ENCODE measurements at places on chromosomes 5 and 9.

DNA sequence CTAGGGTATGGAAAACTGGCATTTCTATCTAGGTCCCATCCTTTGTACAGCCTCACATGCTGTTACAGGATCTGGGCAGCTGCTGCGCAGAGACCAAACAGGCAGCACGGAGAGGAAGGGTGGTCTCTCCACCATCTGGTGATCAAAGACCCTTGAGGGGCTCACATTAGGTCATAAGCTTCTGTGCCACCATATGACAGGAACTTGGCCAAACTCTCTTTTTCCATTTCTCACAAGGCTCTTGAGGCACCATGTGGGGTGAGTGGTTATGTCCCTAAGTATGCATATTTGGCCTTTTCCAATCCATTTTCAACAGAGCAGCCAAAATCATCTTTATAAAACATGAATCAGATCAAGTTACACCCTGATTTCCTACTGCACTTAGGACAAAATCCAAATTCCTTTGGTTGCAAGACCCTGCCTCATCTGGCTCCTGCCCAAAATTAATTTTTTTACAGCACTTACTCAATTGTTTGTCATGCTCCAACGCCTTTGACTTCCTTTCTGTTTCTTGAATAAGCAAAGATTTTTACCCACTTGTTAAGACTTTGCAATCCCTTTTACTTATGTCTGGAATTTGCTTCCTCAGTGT lies 730.0 kb downstream of the MAT2B start:
- no peak overlapping the region for H3K4me3 ChIP-seq
- no peak for DNase-seq
- H3K27ac ChIP-seq = no peak overlapping the region

- no peaks in the 10 kb centered on the region for H3K36me3 ChIP-seq
- peak overlapping the region; percentile 70 for H3K4me3 ChIP-seq
- no peaks in the 10 kb centered on the region for H3K27me3 ChIP-seq
- peak overlapping the region; percentile 97 for H3K27ac ChIP-seq
- peak; percentile 8 for DNase-seq
Observed at GRCh38 chr9:110257097-110257841, 962 bp upstream of the TXN start.

GRCh38 chr5:165055476-165055875 lies 1550.1 kb downstream of the MAT2B start:
- no peaks in the 10 kb centered on the region for H3K27me3 ChIP-seq
- no peaks in the 10 kb centered on the region for H3K36me3 ChIP-seq
- H3K4me1 ChIP-seq = no peaks in the 10 kb centered on the region
- H3K4me3 ChIP-seq = no peak overlapping the region

DNA sequence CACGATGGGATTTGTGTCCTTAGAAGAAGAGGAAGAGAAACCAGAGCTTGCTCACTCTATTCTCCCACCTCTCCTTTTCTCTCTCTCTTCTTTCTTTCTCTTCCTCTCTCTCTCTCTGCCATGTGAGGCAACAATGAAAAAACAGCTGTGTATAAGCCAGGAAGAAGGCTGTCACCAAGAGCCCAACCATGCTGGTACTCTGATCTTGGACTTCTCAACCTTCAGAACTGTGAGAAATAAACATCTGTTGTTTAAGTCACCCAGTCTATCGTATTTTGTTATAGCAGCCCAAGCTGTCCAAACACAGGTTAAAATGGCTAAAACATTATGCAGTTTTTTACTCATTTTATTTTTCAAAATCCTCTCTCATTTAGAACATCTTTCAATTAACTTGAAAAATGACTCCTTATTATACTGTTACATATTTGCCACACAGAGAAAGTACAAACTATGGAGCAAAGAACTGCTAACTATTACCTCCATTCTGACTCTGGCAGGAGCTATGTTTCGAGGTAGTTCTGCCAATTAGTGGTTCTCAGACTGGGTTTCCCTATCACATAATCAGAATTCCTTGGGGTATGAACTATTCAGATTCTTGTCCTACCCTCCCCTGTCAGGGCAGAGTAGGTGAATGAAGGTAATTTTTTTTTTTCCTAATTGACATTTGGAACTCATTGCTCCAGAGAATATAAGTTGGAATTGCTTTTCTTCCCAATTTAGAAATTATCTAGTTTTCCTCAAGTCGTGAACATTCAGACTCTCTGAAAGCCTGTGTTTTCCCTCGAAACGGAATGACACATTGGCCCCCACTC lies 434.6 kb downstream of the ENC1 start:
- H3K4me3 ChIP-seq = no peak overlapping the region
- no peaks in the 10 kb centered on the region for H3K4me1 ChIP-seq
- no peak for DNase-seq
- no peaks in the 10 kb centered on the region for H3K27me3 ChIP-seq

DNA sequence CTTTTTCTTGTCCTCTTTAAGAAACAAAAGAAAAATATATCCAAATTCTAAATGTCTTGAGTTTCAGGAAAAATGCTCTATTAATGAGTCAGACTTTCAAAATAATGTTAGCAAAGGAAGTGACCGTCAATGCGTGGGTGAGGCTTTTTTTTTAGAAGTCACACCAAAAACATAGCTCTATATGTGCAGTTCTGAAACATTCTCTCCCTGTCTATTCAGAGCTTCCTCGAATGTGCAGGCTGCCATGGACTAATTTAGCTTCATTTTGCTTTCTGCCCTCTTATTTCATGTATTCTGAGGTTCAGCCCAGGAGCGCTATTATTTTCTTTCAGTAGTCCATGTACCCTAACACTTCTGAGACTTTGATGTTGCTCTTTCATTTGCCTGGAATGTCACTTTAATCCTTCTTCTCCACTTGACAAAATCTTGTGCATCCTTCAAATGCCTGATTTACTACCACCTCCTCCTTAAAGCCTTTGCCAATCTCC lies 72.5 kb upstream of the RASA1 start:
- H3K36me3 ChIP-seq = no peaks in the 10 kb centered on the region
- no peak for DNase-seq
- H3K4me3 ChIP-seq = no peak overlapping the region
- H3K27me3 ChIP-seq = no peaks in the 10 kb centered on the region
- H3K27ac ChIP-seq = no peak overlapping the region

DNA sequence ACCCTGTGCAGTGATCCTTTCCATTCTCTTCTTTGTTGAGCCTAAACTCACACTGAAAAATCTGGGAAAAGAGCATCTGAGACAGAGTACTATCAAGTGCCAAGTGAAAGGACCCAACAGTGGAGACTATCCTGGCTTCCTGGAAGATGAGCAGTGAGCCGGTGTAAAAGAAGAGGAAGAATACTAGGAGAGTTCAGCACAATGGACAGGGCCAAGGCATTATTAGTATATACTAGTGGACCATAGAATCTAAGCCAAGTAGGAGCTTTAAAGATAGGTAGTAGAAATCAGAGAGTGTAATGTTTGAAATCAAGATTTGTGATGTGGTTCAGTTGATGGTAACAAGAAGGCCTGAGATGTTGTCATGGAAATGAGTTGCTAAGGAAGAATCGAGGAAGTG lies 140.8 kb downstream of the CAMK4 start:
- no peak overlapping the region for H3K27ac ChIP-seq
- no peak overlapping the region for H3K4me3 ChIP-seq
- H3K4me1 ChIP-seq = no peaks in the 10 kb centered on the region
- H3K36me3 ChIP-seq = no peaks in the 10 kb centered on the region

DNA sequence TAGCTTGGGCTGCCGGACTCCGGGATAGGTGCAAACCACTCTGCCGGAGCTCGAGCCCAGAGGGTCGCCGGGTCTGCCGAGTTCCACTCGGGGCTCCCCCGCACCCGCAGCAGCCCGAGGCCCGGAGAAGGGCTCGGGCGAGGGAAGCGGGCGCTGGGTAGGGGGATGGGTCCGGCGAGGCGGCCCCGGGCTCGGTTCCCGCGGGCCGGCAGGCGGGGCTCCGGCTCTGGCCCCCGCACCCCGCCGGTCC lies 507 bp downstream of the RICTOR start:
- peak overlapping the region; percentile 99 for H3K4me3 ChIP-seq
- no peaks in the 10 kb centered on the region for H3K27me3 ChIP-seq
- H3K27ac ChIP-seq = peak overlapping the region; percentile 99
- peaks cover 3% of the 10 kb centered on the region for H3K36me3 ChIP-seq
- DNase-seq = no peak

DNA sequence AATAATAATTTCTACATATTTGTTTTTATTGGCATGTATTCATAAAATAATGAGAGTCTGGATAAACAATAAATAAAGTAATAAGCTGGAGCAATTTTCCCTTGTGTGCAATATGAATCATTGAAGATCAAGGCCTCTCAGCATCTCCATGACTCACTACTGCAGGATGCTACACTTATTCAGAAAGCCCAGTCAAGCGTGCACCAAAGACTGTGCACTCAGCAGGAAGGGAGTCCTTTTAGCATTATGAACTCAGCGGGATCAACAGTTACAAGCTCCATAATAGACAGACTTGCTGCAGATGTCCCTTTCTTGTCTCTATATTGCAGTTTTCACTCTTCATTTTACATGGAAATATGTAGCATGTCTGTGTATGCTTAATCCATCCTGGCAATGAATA lies 485.3 kb downstream of the CDH9 start:
- no peak overlapping the region for H3K4me3 ChIP-seq
- no peak overlapping the region for H3K27ac ChIP-seq
- no peaks in the 10 kb centered on the region for H3K27me3 ChIP-seq
- H3K4me1 ChIP-seq = no peaks in the 10 kb centered on the region
- no peak for DNase-seq

- no peaks in the 10 kb centered on the region for H3K36me3 ChIP-seq
- H3K4me3 ChIP-seq = no peak overlapping the region
- DNase-seq = no peak
- H3K27ac ChIP-seq = no peak overlapping the region
- H3K27me3 ChIP-seq = no peaks in the 10 kb centered on the region
Observed at GRCh38 chr9:28808042-28808441, 1234.8 kb upstream of the C9orf72 start.

DNA sequence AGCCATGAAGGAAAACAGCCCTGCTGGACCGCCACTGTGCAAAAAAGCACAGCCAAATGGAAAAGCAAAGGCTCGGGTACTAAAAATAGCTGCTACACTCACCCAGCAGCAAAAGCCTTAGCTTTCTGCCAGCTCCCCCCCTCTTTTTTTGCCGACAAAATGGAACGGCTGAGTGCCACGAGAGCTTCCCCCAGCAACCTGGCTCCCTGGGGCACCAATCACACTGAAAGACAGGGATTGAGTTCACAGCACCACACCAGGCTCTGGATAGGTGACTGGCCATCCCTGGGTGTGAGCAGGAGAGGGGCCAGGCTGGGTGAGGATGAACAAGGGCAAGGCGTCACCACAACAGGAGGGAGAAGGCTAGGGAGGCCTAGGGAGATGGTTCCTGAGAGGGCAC lies 66.7 kb downstream of the SIL1 start:
- H3K27ac ChIP-seq = peak overlapping the region; percentile 81
- no peaks in the 10 kb centered on the region for H3K27me3 ChIP-seq
- no peak overlapping the region for H3K4me3 ChIP-seq
- no peak for DNase-seq
